BJ (cell line): ENCODE measurements at places on chromosomes 3 and 15. TPM values are rescaled to one million over a fixed set of nuclear protein-coding genes. Genes with fewer than 3 reads are reported as not detected.

Gene KLHL40
- not detected in 2 replicates for polyA plus RNA-seq

- DNase-seq = no peak
These were observed 275.4 kb downstream of the TIGIT start for GRCh38 chr3:114569186-114569585.

- DNase-seq = no peak
These were observed 119.1 kb downstream of the B3GALNT1 start for GRCh38 chr3:160986069-160986468.

- no peak for DNase-seq
These were observed 23.5 kb upstream of the SAMMSON start for GRCh38 chr3:69976021-69976420.

DNA sequence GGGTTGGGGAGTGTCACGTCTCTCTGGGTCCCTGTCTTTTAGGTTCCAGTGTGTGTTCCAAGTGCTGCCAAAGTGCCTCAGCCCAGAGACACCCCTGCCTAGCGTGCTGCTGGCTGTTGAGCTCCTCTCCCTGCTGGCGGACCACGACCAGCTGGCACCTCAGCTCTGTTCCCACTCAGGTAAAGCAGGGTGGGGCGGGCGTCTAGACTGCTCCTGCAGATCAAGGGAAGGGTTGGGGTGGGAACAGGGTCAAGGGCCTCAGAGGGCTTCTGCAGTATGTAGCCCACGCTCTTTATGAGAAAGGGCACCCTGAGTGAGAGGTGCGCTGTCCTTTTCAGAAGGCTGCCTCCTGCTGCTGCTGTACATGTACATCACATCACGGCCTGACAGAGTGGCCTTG lies 17.2 kb downstream of the ATRIP start:
- no peak for DNase-seq
